Activated effector memory CD4-positive, alpha-beta T cell treated with anti-CD3 and anti-CD28 coated beads, Interleukin-2, amount 50 U/mL, for 16 hours (primary cell): ENCODE measurements at places on chromosomes 6 and 20.

DNA sequence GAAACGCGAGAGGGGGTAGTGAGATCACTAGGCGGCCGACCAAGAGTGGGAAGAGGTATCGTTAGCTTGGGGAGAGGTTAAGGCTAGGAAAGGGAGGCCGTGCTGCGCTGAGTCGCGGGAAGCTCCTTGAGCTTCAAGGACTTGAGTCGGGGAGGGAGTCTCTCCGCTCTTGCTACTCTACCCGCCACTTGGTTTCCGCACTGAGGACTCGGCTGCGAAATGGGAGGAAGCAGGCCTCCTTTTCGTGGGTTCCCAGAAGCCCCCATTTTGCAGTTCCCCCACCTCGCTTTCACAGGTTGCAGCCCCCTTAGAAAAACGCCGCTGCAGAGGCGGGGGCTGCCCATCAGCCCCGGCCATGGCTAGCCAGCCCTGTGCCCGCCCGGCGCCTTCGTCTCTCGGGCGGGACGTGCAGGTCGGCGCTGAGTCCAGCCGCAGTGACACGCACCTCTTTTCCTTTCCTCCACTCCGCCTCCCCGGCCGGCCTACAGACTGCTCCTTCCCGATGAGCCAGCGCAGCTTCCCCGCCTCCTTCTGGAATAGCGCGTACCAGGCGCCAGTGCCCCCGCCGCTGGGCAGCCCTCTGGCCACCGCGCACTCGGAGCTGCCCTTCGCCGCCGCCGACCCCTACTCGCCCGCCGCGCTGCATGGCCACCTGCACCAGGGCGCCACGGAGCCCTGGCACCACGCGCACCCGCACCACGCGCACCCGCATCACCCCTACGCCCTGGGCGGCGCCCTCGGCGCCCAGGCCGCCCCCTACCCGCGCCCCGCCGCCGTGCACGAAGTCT, 4.9 kb downstream of the VGLL2 start:
- no peak for DNase-seq

GRCh38 chr6:157240059-157240959, 83.0 kb downstream of the TMEM242 start:
- no peak for DNase-seq

- peak; percentile 74 for DNase-seq
These were observed at the start of gene MARCKS for GRCh38 chr6:113856625-113857555. Gene MARCKS, plus strand, starts transcription at chr6:113857345. Its CDS starts 401 bp downstream, at chr6:113857746.

DNA sequence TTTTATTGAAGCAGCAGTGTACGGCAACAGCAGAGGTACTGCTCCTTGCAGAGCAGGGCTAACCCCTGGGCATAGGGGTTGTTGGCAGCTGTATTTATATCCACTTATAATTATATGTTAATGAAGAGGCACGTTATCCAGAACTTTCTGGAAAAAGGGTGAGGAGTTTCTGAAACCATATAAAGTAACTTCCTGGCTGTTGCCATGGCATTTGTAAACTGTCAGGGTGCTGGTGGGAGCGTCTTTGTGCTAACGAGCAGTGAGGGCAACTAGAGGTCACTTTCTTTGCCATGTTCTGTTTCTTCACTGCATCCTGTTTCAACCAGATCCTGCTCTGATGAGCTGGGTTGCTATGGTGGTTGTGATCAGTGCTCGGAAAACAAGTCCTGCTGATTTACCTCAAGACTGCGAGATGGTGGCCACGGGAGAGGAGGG, 11.1 kb upstream of the ARFGEF2 start:
- peak; percentile 63 for DNase-seq

- no peak for DNase-seq
These were observed 33.1 kb upstream of the SEC63 start for GRCh38 chr6:107991061-107991460.

DNA sequence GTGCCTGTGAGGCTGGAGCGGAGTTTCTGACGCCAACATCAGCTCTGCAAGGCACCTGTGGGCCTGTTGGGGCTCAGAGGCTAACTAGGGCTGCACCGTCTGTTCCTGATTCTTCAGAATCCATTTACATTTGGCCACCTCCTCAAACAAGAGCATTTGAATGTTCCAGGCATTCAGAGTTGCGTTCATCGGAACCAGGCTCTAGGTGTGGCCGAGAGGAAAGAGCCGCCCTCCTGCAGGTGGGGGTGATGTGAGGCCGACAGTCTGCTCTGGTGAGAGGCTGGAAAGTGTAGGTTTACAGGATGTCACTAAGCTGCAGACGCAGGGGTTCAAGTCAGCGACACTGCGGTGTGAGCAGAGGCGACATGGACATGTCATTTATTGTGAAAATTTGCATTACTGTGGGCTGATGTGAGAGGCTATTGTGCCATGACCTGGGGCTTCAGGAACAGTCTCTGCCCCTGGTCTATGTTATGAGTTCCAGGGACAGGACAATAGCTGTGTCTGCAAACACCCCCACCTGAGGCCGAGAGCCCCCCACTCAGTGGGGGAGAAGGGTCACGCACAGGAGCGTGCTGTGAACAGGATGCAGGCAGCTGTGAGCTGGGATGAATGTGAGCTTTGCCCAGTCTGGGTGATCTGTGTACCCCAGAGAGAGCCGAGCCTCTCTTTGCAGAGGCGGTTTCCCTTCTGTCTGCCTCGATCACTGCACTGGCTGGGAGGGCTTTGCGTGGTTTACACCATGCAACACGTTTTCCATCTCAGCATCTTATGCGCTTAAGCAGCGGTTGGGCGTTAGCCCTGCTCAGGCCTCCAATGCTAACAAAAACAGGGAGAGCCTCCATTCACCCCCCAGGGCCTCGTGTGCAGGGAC, 21.1 kb downstream of the SLCO4A1 start:
- no peak for DNase-seq

DNA sequence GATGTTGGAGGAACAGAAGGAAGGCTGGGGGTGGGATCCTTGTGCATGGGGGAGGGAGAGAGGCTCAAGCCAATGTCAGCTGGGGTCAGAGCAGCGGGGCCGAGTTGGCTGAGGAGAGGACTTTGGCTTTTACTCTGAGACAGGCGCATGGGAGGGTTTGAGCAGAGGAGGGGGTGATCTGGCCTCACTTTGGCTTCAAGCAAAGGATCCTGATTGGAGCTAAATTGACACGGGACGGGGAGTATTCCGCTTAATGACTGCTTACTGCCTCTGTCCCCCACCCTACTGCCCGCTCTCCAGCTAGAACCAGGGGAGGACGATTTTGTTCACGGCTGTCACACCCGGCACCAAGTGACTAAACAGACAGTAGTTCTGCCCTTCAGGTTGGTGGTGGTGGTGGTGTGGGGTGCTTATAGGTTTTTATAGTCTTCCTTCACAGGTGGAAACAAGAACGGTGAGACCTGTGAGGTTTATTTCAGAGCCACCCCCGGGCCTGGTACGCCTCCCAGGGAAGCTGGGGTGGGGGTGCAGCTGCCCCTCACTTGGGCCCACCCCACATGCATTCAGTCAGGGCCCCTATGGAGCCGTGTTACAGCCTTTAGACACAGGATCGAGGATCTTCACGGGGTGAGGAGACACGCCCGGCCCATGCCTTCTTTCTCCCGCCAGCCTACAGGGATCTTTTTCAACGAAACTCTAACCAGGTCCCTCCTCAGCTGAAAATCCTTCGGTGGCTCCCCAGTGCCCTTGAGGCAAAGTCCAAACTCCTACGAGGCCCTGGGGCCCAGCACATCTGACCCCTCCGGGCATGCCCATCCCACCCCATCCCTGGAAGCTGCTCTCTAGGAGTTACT, 1.3 kb upstream of the SNAI1 start:
- no peak for DNase-seq
